ENCODE measurements at places on chromosomes 12 and 14.

- no peak for DNase-seq
These were observed 109.0 kb downstream of the PLEKHA5 start for GRCh38 chr12:19238540-19238939.

- no peak for DNase-seq
These were observed 151.8 kb upstream of the DHRS4 start for GRCh38 chr14:23801766-23802165.

DNA sequence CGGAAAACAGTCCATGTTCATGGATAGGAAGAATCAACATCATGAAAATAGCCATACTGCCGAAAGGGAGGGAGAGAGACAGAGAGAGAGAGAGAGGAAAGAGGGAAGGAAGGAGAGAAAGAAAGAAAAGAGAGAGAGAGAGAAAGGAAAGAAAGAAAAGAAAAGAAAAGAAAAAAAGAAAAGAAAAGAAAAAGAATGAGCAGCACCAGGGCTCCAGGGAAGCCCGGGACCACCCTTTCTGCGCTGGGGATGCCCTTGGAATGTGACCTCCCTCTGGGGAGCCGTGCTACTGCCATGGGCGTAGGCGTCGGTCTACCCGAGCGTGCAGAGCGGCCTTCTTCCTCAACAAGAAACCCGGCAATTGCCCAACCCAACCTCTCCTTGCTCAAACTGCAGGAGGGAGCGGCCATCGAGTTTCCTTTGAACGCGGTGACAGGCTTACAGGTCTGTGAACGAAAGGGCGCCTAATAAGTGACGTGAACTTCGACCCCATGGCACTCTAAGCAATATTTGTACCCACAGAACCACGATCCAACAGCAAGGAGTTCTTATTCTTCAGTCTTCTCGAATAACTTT, 16.9 kb downstream of the OR6S1 start:
- no peak for DNase-seq

DNA sequence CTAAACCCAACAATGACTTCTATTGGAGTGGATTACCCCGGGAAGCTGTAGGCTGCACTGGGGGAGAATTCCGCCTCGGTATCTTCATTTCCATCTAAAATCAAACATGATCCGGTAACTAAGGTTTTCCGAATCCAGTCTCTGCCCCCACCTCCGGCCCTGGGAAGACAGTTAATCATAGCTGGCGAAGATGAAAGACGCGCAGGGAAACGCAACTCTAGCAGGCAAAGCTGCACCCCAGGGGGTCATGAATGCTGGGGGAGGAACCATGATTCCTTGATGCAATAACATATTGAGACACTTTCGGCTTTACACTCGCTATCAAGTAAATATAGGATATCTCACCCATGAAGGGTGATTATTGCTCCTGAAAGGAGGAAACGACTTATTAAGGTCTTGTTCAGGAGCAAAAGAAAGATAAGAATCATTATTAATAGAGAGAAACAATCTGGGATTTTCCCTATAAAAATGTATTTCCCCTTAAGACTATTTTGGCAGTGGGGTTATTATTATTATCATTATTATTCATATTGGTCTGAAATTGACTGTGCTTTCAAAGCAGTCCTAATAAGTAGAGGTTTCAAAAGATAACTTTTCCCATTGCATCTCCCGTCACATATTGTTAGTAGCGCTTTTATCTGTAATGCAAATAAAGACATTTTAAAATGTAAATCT, 614.9 kb downstream of the VRK1 start:
- no peak for DNase-seq

DNA sequence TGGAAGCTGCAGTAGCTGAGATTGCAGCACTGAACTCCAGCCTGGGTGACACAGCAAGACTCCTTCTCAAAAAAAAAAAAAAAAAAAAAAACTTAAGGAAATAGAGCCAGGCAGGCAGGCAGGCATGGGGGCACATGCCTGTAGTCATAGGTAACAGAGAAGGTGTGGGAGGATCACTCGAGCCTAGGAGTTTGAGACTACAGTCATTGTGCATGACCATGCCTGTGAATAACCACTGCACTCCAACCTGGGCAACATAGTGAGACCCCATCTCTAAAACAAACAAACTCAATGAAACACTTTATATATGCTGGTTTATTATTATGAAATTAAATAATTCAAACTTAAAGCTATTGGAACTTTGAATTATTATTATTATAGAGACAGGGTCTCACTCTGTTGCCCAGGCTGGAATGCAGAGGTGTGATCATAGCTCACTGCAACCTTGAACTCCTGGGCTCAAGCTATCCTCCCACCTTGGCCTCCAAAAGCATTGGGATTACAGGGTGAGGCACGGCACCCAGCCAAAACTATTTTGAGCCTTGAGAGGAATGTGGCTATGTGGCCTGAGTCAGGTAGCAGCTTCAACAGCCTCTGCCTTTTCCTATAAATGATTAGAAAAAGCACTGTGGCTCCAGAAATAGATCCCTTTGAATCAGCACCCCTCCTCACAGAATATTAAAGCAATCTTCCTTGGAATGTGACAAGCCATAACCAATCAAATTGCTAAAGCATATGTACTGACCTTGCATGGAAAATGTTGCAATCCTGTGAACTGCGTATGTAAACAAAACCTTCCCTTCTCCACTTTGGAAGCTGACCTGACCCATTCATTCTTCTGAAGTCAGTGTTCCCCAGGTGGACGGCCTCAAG, 34.7 kb upstream of the YY1 start:
- no peak for DNase-seq
